ENCODE measurements at places on chromosomes 2 and 18.
A peak's percentile ranks its signal among the peaks of the same experiment; 100 is the strongest.

GRCh38 chr2:223357076-223357475 lies 245.1 kb downstream of the SCG2 start:
- DNase-seq, result no peak

- DNase-seq, result no peak
Measured at GRCh38 chr2:182548031-182548950, 121.5 kb upstream of the PDE1A start.

- no peak for DNase-seq
Measured at GRCh38 chr2:239257511-239257937, 143.3 kb downstream of the HDAC4 start.

GRCh38 chr2:136764452-136765255 lies 691 bp upstream of the THSD7B start:
- peak; percentile 33 for DNase-seq

- DNase-seq, result no peak
Measured at GRCh38 chr2:128599700-128600099, 281.0 kb upstream of the HS6ST1 start.

- peak; percentile 48 for DNase-seq
Measured at GRCh38 chr2:42328148-42328833, 32.7 kb downstream of the COX7A2L start.

GRCh38 chr18:63290821-63291200 lies 28.8 kb downstream of the BCL2 start:
- DNase-seq, result no peak

- DNase-seq, result peak; percentile 15
Measured at GRCh38 chr2:40283111-40283909, 168.6 kb downstream of the SLC8A1 start.

DNA sequence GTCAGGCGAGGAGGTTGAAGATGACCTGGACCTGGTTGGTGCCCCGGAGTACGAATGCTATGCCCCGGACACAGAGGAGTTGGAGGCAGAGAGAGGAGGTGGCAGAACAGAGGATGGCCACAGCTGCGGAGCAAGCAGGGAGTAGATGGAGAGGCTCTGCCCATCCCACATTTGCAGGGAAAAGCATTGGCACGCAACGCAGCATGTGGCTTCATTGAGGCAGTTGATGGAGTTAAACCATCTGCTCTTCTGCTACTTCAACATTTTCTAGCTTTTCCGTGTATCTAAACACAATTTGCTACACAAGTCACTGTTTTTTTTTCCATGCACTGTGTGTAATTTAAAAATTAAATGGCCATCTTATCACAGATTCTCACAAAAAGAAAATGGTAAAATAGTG lies 11.8 kb downstream of the RBFA start:
- DNase-seq, result no peak

DNA sequence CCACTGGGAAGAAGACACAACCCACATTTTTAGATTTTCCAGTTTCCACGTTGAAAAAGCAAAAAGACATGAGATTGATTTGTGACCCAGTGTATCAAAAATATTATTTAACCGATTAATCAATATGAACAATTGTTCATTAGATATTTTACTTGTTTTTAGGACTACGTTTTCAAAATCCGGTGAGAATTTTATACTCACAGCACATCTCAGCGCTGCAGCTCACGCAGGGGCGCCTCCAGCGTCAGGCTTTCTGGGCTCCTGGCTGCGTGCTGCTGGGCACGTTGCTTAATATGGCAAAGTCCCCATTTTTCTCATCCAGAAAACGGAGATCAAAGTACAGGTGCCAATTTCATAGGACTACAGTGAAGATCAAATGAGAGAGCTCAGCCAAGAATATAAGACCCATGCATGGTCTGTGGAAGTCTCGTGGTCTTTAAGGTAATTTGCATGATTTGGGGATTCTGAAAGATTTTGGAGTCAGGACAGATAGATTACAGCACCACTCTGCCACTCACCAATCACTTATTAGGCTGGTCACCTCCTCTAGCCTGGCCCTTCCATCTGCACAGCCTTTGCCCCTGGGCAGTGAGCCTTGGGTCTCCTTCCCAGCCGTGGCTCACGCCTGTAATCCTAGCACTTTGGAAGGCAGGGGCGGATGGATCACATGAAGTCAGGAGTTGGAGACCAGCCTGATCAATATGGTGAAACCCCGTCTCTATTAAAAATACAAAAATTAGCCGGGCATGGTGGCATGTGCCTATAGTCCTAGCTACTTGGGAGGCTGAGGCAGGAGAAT lies 36.2 kb downstream of the PTPN18 start:
- DNase-seq, result peak; percentile 66
